Umbilical cord (tissue), 2 donors: ENCODE measurements at places on chromosomes 6 and 20.

DNA sequence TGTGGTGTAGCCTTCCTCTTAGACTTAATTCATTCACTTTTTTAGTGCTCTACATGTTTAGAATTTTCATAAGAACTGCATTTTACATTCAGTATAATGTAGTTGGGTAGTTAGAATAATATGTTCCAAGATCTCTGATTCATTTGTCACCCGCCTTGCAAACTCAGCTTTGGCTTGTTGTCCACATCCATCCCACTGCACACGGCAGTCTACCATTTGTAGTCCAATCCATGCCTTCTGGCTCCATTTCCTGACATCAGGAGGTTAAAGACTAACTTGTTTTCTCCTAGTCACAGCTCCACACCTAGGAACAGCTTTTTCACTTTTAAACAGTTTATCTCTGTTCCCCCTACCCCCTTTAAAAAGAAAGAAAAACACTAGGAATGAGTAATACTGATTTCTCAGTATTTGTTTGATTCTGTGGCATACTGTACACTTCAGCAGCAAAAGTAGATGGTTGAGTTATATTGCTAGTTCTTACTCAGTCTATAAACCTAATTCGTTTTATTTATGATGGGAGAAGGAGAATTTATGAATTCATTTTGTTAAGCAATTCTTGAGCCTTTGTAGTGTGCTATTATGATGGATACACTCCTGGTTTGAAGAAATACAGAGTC is 180.9 kb downstream of the ARID1B start:
- no peak for DNase-seq

DNA sequence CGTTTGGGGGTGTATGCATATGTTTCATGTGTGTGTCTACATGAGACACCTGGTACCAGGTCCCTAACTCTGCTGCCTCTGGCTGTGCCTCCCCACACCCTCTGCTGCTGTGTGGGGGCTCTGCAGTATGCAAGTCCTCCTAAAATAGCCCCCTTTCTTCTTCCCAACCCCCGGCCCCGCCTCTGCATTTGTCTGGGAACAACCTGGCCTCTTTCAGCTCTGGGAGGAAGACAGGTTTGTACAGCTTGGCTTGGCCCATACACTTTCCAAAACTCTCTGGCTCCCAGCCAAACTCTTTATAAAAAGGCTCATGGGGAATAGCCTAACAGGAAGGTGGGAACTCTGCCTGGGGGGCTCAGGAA is 27.1 kb upstream of the EMILIN3 start:
- no peak for DNase-seq

DNA sequence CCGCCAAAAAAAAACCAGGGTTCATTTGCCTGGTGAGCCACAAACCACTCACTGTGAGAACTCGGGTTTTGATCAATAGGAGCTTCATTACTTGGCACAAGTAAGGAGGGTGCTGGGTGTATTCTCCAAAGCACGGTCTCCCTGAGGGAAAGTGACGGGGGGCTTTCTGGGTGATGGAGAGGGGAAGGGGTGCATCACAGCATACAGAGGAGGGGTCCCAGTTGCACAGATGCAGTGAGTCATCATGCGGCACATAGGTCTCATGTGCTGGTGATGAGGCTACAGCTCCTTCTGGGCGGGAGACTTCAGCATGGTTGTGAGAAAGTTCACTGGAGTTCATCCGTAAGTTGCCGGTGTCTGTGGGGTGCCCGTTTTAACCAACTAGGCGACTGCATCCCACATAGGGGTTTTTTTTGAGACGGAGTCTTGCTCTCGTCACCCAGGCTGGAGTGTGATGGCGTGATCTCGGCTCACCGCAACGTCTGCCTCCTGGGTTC is 36.2 kb downstream of the SUN5 start:
- DNase-seq, result no peak

GRCh38 chr6:90701146-90701781 is 114.4 kb upstream of the MAP3K7 start:
- DNase-seq, result no peak

GRCh38 chr6:137705160-137706082 is 161.6 kb upstream of the TNFAIP3 start:
- peak; percentile 58 for DNase-seq

GRCh38 chr6:84065693-84066290 is 32.2 kb downstream of the MRAP2 start:
- DNase-seq, result peak; percentile 51

DNA sequence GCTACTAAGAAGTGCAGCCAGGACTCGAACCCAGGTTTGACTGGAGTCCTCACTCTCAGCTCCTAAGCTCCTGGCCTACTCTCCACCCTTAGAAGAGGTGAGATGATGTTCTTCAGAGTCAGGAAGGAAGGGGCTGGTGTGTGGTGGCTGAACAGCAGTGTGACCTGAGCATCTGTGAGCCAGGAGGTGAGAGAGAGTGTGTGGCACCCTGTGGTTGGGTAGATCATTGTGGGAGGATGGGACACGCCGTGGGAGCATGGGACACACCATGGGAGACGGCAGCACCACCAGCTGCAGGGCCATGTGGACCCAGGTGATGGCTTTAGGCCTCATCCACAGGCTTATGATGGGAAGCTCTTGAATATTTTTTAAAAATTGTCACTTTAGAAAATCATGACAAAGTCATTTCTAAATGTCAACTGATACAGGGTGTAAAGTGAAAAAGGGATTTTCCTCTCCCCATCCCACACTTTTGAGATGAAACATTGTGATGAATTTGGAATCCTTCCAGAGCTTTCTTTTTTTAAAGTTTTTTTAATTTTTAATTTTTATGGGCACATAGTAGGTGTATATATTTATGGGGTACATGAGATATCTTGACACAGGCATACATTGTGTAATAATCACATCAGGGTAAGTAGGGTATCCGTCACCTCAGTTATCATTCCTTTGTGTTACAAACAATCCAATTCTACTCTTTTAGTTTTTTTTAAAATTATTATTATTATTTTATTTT is 31.6 kb downstream of the SRC start:
- DNase-seq, result no peak

GRCh38 chr6:136123468-136123867 is 126.6 kb downstream of the MTFR2 start:
- peak; percentile 56 for DNase-seq

GRCh38 chr20:4261333-4262284 is 246.3 kb upstream of the RNF24 start:
- no peak for DNase-seq

DNA sequence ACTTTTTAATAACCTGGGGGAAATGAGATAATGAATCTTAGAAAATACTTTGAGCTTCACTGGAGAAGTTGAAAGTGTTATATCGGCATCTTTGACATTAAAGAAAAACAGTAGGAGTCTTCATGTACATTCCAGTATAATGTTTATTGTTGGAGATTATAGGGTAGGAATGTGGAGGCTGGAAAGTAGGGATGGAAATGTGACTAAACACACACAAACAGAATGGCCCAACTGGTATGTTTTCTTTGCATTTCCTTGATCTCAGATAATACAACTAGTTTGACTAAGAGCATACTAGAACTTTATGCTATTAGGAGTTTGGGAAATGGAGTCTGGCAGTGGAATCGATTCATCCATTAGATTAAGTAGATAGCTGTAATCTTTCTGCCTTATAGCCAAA is 10.1 kb upstream of the BAG2 start:
- DNase-seq, result no peak

GRCh38 chr6:26538572-26538902 is 371 bp downstream of the HMGN4 start:
- no peak for DNase-seq

- DNase-seq, result peak; percentile 68
Measured at GRCh38 chr6:25218346-25218745, 60.8 kb upstream of the CARMIL1 start.

GRCh38 chr6:155287762-155288161 is 23.9 kb downstream of the CLDN20 start:
- DNase-seq, result no peak

GRCh38 chr6:25341203-25341552 is 62.0 kb downstream of the CARMIL1 start:
- DNase-seq, result no peak

- no peak for DNase-seq
Measured at GRCh38 chr6:167044696-167045095, 45.5 kb downstream of the CEP43 start.

GRCh38 chr20:25136643-25137559 is 55.0 kb upstream of the VSX1 start:
- DNase-seq, result peak; percentile 27

DNA sequence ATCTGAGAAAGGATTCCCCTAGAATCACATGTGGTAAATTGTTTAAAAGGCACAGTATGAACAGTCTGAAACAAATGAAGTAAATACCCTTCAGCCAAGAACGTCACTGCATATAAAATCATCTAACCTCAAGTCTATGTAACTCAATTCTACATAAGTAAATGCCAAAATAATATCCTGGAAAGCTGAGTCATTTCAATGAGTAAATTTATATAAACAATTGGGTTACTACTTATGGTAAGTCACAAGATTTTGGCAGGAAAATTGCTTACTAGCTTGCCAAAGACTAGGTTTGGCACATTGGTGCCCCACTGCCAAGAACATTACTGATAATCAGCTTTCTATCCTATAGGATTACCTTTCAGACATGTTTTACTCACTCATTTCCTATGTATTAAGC is 8.4 kb downstream of the GMDS start:
- no peak for DNase-seq

GRCh38 chr20:36628076-36628475 is 17.9 kb downstream of the SLA2 start:
- no peak for DNase-seq

DNA sequence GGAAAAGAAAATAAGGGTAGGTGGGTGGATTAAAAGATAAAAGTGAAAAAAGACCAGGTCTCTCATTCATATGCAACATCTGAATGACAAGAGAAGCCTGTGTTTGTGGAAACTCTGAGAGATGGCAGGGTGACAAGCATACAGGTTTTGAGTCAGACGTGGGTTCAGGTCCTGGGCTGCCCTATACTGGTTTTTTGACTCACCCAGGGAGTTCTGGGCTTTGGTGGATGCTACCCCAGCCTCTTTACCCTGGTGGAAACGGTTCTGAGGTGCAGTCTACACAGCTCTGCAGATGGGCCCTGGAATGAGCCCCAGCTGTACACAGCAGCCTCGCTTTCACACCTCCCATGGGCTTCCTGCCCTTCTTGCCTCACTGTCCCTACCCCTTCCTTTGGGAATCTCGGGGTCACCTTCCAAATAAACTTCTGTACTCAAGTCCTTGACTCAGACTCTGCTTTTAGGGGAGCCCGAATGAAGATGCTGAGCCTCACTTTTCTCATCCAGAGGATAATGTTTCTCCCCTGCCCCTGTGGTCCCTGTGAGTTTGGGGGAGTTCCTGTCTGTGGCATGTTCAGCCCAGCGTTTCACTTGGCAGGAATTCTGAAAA is 77.7 kb upstream of the CLDN20 start:
- DNase-seq, result no peak

DNA sequence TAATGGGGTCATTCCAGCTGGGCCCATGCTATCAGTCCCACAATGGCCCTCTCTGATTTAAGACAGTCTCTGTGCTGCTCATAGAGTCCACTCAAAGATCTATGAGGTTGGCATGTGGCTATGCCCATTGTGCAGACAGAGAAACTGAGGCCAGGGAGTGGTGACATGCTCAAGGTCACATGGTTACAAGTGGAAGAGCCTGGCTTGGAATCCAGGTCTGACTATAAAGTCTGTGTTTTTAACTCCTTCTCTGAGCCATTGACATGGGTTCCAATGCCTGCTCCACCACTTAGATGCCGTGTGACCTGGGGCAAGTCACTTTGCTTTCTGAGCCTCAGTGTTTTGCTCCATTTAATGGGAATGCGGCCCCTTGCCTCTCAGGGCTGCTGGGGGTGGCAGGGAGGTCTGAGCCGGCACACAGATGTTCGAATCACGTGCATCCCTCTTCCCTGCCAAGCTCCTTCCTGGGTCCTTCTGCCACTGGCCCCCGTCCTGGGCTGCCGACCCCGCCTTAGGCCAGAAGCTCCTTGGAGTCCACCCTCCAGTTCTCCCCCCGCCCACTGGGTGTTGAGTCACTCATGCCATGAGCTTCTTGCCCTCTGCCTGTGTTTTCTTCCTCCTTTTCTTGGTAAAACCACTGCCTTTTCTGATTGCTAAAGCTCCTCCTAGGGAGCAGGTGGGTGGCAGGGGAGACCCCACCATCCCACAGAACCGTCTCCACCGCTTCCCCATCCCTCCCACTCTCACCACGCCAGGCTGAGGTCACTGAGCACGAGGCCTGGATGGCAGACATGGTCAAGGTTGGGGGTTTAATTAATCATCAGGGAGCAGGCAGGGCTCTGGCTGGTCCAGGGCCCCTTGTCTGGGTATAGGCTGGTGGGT is 35.7 kb downstream of the CEBPB start:
- DNase-seq, result peak; percentile 26

- no peak for DNase-seq
Measured at GRCh38 chr6:39453241-39453640, 130.7 kb upstream of the KCNK16 start.

GRCh38 chr20:43994486-43995100 is 79.9 kb downstream of the TOX2 start:
- no peak for DNase-seq
